ENCODE measurements at places on chromosomes 6 and 20. TPM values are rescaled to one million over a fixed set of nuclear protein-coding genes. Genes with fewer than 3 reads are reported as not detected.

Gene ATP5F1E
- 29.0 TPM for total RNA-seq

GRCh38 chr20:33732166-33732970 lies 572 bp downstream of the ZNF341 start:
- DNase-seq = peak; percentile 76

DNA sequence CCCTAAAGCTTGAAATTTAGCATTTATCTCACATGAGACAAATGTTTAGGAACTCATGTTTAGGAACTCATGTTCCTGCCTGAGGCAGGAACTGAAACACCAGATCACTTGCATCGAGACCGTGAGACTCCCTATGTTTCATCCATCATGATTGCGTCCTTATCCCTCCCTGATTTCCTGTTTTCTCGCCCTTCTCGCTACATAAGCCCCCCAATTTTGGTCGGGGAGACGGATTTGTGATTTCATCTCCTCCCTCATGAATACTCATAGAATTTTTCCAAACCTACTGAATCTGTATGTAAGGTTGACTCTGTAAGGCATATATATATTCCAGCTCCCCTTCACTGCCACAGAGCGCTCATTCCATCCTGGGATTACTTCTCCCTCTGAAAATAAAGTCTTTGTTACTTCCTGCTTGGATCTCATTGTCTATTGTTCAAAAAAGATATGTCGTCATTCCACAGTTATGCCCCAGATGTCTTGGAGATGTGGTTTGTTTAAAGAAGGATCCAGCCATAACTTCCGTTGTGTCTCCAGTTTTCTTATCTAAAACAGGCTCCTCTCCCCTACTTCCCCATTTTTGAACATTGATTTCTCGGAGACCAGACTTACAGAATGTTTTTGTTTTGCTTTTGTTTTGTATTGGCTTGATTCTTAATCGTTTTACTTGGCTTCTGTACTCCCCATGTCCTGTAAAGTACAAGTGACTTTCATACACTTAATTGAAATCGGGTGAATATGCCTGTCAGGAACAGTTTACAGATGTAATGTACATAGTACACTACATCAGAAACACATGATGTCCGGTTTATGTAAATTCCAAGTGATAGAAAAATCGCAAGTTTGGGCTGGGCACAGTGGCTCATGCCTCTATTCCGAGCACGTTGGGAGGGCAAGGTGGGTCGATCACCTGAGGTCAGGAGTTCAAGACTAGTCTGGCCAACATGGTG lies 118.7 kb downstream of the HFE start:
- DNase-seq = peak; percentile 79

GRCh38 chr20:11057624-11058023 lies 383.8 kb upstream of the JAG1 start:
- no peak for DNase-seq

DNA sequence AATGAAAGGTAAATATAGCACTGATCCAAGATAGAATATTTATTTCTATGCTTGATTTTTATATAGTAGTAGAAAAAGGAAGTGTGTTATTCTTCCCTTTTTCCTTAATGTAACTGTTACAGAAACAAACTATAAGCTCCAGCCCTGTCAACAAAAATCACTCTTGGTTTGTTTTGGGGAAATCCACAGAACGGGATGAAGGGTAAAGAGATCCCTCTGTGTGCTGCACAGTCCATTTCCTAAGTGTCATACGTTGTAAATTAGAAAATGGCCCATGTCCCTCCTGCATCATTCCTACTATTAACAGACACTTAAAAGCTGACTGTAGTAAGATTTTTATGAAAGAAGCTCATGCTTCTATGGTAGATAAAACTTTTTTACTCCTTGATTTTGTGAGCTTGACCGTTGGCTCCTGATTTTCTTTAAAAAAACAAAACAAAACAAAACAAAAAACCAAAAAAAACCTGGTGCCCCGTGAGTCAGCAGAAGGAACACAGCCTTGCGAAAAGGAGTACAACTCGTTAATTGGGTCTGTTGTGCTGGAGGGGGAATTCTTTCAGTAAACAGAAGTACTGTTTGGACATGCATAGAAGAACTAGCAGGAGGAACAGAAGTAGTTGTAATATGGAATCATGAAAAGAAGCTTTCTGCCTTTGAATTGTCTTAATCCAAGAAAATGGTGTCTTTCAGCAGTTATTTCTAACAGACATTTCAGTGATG lies 67.5 kb downstream of the RTN4IP1 start:
- no peak for DNase-seq

GRCh38 chr20:8320306-8320705 lies 188.2 kb downstream of the PLCB1 start:
- DNase-seq = no peak
